ENCODE measurements at places on chromosomes 2 and 18.

- DNase-seq: no peak
These were observed 62.8 kb downstream of the NBEAL1 start for GRCh38 chr2:203077451-203077850.

- DNase-seq: no peak
These were observed 390.7 kb upstream of the TMEFF2 start for GRCh38 chr2:192585418-192585817.

GRCh38 chr18:9690418-9691188 lies 17.5 kb upstream of the RAB31 start:
- DNase-seq: no peak

DNA sequence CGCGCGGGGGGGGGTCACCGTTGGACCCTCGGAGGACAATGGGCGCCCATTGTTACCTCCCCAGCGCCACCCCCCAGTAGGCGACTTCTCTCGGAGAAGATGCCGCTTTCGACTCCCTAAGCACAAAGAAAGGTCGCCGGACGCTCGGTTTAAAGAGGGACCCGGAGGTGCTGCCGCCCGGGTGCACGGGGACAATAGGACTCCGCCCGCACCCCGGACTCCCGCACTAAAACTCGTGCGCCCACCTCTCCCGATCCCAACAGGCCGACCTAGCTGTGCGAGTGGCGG lies 318 bp upstream of the CDC42EP3 start:
- no peak for DNase-seq

DNA sequence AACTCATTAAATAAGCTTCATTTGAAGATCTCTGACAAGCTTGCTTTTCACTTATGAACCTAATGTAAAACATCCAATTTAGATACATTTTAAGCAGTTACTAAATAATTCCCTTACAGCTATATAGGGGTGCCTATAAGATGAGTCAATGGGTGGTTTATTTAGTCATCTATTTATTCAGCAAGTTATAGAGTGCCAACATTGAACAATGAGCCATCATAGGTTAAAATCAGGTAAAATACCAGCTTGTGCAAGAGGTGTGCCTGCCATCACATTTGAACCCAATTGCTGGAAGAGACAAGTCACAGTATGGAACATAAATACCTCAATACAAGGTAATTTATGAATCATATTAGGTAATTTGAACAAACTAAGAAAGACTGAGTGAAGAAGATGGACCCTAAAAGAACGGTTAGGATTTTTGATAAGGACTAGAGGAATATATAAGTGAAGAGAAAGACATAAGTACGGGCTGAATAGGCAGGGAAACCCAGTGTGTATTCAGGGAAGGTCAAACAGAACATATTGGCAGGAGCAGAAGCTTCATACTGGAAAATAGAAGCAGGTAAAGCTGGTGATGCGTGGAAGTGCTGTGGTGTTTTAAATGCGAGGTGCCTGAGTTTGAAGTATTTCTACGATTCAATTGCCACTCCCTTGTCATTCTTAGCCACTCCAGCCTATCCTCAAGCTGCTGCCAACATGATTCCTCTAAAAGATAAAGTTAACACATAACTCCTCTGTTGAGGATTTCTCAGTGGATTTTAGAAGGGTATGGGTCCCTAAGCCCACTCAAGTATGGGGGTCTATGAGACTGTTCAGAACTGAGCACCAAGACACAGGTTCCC lies 18.9 kb upstream of the STAT4 start:
- DNase-seq: no peak

DNA sequence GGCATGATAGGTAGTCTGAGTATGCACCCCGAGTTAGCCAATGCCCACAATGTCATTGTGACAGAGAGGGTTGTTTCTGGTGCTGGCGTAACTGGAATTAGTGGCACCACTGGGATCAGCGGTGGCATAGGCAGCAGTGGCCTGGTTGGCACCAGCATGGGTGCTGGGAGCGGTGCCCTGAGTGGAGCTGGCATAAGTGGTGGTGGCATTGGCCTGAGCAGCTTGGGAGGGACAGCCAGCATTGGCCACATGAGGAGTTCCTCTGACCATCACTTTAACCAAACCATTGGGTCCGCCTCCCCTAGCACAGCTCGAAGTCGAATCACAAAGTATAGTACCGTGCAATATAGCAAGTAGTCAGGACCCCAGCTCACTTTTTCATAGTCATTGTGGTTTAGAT lies 21.6 kb upstream of the DSG4 start:
- no peak for DNase-seq

DNA sequence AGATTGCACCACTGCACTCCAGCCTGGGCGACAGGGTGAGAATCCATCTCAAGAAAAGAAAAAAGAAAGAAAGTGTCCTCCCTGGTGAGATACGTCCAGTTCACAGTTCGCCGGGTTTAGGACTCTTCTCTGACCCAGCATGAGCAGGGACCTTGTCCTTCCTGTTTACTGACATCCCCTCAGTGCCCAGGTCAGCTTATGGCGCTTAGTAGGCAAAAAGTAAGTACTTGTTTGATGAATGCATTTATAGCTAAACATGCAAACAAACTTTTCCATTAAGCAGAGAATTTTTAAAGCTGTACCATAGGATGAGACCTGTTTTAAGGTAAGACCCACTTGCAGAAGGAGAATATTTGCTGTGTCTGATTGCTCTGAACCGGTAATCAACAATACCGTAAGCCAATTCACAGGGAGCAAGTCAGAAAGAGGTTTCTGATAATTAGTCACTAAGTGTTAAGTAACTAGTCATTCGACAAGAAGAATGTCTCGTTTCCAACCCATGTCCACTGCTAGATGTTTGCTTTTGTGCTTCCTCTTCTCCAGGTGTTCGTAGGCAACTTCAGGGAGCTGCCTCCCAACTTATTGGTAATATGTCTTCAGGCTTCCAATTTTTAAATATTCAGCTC lies 40.0 kb downstream of the MOGAT1 start:
- DNase-seq: no peak

DNA sequence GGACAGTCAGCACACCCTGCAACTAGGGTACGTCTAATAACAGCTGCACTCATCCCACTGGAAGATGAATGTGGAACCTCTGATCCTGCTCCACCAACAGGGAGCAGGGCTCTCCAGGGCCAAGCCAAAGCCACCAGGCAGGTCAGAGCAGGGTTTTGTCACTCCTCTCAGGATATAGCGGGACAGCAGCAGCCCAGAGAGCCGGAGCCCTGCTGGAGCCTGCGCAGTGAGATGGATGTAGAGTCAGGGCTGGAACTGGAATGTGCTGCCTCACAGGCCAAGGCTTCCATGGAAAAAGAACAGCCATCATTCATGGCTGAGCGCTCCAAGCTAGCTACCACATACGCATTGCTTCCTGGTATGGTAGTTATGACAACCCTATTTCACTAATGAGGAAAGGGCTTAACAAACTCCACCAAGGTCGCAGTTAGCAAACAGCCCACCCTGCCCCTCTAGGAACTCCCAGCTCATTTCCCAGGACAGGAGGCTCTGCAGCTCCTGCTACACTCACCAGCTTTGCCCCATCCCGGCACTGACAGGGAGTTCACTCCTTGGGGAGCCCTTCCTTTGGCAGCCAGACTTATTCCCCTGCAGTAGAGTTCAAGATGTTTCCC lies 85.2 kb downstream of the HS1BP3 start:
- no peak for DNase-seq

- no peak for DNase-seq
These were observed 11.5 kb downstream of the PPP1R7 start for GRCh38 chr2:241161646-241162281.

DNA sequence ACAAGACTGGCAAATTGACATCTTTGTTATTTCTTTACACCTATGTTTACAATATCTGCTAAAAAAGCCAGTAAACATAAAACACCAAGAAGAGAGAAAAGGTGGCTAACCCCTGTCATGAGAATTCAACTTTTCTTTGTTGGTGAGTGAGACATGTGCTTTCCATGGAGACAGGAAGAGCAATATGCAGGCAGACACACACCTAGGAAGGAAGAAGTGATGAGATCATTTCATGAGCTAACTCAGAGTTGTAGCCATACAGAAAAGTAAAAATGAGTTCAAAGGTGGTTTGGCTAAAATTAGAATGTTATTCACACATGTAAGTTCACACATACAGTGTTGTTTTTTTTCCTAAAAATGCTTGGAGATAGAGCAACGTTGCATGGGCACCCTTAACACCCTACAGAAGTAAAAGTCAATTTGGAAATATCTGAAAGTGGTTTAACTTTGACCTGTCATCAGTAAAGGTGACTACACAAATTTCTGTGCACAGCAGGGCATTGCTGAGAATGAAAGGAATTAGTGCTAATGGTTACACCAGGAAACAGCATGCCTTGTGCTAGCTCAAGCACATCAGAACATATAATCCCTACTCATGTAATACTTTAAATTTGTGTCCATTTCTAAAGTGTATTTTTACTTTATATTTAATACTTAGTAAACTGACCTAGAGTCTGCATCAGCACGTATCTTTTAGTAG lies 557.6 kb downstream of the CBLN2 start:
- no peak for DNase-seq

DNA sequence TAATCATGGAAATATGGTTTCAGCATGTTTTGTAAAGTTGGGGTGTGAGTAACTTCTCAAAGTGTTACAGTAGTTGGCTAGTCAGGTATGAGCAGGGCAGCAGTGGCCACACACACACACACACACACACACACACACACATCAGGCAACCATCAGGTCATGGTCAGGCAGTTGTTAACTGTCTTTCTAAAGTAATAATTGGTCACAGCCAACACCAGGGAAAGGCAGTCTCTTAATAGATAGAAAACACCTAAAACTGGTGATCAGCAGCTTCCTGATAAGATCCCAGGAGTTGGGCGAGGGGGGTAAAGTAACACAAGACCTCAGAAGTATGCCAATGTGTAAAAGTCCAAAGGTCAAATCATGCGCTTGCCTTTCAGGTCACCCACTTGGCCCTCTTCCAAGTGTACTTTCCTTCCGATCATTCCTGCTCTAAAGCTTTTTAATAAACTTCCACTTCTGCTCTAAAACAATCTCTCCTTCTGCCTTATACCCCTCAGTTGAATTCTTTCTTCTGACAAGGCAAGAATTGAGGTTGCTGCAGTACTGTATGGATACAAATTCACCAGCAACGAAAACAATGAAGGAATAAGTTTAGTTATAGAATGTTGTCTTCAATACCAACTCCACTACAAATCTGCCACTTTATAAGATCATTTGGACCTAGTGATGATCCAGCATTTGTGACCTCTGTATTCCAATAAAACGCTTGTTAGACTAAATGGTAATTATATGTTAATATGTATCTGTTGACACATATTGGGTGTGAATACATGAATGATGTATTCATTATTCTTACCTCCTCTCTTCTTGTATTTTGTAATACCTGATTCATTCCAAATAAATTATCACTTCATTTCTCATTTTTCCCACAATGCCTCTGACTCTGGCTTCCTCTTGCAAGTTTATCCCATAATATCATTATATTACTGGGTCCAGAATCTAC lies 254.3 kb downstream of the METTL4 start:
- DNase-seq: no peak

GRCh38 chr2:17805166-17805565 lies 11.1 kb upstream of the MSGN1 start:
- DNase-seq: no peak

DNA sequence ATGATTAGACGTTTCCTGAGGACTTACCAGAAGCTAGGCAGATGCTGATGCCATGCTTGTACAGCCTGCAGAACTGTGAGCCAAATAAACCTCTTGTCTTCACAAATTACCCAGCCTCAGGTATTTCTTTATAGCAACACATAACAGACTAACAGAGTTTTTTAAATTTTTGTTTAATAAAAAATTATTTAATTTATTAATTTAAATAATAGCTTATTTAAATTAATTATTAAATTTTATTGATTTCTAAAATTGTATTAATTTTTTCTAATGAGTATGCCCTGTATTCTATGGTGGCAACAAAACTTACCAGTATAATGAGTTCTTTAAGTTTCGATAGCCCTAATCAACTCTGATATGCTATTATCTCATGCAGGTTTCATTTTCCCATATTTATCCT lies 259.8 kb downstream of the IKZF2 start:
- DNase-seq: no peak

- DNase-seq: no peak
These were observed 824 bp upstream of the VPS54 start for GRCh38 chr2:64019975-64020528.
